ENCODE measurements at places on chromosomes 2 and 18.
A peak's percentile ranks its signal among the peaks of the same experiment; 100 is the strongest.

DNA sequence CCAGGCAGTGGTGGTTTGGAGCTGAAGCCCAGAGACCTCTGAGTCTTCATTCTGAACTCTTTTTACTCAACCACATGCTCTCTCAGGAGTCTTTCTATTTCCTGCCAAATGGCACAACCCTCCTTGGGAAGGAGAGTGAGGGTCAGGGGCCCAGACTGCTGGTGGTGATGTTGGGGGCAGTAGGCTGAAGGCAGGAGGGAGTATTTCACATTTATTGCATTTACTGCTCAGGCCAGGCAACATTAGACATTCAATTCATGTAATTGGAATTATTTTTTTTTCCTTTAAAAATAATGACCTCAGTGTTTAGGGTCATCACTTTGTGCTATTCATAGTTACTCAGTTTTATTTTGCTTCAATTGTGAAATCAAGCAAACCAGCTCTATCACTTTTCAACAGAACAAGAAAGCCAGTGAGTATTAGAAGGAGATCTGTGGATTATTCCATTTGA is 311.3 kb upstream of the NT5C1B start:
- DNase-seq: no peak

DNA sequence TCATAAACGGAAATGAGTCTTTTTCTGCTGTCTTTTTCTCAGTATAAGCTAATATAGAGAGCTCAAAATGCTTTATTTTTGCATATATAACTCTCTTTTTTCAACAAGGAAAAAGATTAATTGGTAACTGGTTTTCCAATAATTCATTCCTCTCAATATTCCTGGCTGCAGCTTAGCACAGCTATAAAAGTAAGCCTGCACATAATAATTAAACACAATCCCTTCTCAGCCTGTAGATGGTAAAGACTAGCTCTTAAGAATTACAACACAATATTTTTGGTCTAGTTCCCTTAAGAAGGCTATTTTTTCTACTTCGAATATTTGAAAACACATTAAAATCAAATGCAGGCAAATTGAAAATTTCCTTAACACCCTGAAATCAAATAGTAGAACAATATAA is 258.0 kb downstream of the DOK6 start:
- DNase-seq: no peak

DNA sequence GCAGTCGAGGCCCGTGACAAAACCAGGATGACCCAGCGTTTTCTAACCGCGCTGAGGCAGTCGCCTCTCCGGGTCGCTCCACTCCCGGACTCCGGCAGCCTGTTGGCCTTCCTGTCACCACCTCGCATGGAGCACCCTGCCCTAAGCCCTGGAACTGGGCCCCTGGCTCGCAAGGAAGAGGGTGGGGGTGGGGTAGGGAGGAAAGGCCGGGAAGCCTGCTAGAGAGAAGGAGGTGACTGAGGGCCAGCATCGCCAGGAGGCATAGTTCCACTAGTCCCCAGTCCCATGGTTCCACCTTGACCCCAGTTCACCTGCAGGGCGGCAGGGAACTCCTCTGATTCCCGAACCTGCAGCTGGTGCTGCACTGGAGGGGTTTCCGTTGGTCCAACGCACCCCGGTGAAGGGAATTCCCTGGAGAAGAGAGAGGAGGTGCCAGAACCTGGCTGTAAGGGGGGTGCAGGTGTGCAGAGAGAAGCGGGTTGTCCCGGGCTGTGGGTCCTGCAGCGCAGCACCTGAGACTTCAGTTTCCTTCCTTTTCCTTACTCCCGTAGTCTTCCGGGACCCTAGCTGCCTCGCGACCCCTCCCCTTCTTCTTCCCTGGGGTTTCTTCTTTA is 11.8 kb upstream of the EN1 start:
- no peak for DNase-seq

GRCh38 chr2:215982465-215982875 is 30.9 kb downstream of the MREG start:
- peak; percentile 75 for DNase-seq

- no peak for DNase-seq
Observed at GRCh38 chr2:237631007-237631785, 3.8 kb downstream of the LRRFIP1 start.

- DNase-seq: no peak
Observed at GRCh38 chr2:122341007-122341406, 585.6 kb downstream of the TSN start.
